ENCODE measurements at places on chromosomes 1 and 21. TPM values are rescaled to one million over a fixed set of nuclear protein-coding genes. Genes with fewer than 3 reads are reported as not detected.

DNA sequence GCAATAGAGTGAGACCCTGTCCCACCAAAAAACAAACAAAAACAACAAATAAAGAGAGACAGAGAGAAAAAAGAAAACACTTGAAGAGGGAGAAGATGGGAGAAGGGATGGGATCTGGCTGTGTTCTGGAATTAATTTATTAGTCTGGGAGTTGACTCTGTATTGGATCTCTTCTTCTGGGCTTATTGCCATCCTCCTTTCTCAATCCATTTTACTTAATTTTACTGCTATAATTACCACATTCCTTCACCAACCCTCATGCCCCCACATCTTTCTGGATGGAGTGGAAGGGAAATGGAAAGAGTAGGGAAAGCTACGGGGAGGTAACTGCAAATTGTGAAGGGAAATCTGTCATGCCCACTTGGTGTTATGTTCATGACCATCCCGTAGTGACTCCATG is 42.9 kb downstream of the FMN2 start:
- DNase-seq, result no peak

The IL20 gene
- not detected for total RNA-seq

The TTC39A gene
- total RNA-seq, result not detected

The PAPPA2 gene
- 0.47 TPM for total RNA-seq

GRCh38 chr1:29861922-29862321 is 625.6 kb downstream of the PTPRU start:
- no peak for DNase-seq
